ENCODE measurements at places on chromosomes 5 and 9.

- DNase-seq, result no peak
Observed at GRCh38 chr5:106956187-106956586, 714.5 kb downstream of the EFNA5 start.

GRCh38 chr5:76579166-76579937 lies 43.9 kb downstream of the F2RL2 start:
- DNase-seq, result no peak

GRCh38 chr5:31964007-31964360 lies 210.1 kb downstream of the GOLPH3 start:
- DNase-seq, result no peak

DNA sequence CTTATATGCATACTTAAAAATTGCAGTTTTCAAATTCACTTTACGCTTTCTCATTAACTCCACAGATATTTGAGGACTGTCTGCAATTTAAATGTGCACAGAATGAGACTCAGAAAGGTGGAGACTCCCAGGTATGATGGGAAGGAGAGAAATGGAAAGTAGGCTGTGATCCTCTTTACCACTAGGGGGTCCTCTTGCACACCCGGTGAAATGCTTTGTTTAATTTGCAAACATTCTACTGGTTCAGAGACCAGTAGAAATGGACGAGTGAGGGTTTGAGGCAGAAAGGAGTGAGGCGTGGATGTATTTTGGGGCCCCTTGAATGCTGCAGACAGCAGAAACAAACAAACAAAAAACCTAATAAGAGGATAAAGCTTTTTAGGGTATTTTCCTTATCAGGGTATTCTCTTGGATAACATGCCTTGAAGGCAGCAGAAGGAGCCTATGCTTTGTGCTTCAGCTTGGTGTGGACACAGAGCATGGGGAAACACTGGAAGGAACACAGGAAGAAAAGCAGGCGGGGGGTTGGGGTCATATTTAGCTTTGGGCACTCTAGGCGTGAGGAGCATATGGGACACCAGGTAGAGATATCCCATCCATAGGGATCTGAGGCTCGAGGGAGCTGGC lies 410.1 kb downstream of the DMRT2 start:
- DNase-seq, result peak; percentile 11

DNA sequence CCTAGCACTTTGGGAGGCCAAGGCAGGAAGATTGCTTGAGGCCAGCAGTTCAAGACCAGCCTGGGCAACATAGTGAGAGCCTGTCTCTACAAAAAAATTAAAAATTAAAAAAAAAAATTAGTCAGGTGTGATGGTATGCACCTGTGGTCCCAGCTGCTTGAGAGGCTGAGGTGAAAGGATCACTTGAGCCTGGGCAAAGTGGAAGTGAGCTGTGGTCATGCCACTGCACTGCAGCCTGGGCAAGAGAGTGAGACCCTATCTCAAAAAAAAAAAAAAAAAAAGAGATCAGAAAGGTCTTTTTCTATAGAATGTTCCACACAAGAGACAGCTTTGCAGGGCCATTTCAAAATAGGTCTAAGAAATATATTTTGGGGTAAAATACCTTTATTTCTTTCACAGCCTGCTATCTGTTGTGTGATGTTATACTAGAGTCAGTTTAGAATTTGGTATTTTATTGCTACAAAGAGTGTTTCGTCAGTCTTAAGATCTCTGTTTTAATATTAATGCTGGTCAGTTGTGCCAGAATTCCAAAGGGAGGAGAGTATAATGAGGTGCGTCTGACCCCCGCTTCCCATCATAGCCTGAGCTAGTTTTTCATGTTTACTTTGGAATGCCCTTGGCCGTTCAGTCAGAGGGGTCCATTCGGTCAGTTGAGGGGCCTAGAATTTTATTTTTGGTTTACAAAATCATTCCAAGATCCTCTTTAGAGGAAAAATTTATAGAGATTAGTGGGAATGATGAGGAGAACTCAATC lies 9.4 kb downstream of the LNPEP start:
- no peak for DNase-seq

Data from CD4-positive, alpha-beta T cell treated with Interleukin-21 for 1 hour (primary cell).